ENCODE measurements at places on chromosomes 12 and 14. TPM values are rescaled to one million over a fixed set of nuclear protein-coding genes. Genes with fewer than 3 reads are reported as not detected.

Gene RALGAPA1
- polyA plus RNA-seq = 29.3 TPM

DNA sequence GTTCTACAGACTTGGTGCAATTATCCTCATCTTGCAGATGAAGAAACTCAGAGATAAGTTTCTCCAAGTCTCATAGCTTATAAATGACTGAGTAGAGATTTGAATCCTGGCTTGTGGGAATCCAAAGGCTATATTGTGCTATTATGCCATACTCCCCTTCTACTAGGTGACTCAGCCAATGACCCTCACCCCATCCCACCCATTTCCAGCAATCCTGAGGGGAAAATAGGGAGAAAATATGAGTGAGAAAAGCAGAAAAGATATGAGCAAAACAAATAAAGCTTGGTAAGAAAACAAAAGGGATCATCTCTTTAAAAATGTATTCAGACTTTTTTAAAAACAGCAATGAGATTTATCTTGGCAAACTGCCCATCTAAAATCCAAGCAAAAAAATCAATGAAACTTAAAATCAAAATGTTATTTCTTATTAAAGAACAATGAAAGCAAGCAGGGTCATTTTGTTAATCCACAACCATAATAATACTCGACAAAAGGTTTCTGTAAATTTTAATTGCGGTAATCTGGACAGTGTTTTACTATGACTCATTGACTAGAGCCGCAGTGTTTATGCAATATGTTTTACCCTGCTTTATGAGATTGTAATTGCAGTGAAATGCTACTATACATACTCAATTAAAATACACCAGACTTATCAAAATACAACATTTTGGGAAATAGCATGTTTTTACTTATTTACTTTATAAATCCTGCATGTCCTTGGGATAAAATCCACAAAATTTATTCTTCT lies 13.1 kb upstream of the LGR5 start:
- no peak for DNase-seq

DNA sequence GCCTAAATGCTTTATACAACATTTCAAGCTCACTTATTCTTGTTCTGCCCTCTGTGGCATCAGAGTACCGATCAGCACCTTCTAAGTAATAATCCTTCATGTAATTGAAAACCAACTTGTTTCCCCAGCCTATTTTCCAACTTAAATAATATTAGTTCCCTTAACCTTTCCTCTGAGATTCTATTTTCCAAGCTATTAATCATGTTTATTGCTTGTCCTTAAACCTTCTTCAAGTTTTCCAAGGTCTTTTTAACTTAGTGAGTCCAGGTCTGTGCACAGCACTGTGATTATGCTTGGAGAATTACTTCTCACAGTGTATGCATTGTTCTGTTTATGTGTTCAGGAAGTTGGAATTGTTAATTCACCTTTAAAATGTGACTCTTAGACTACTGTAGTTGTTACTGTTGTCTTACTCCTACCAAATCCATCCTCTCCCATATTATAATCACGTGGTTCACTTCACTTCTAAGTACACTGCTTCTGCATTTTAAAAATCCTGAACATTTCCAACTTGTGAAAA lies 1039.3 kb upstream of the FOXG1 start:
- no peak for DNase-seq

- no peak for DNase-seq
Measured at GRCh38 chr12:2690348-2691005, 104.3 kb upstream of the FKBP4 start.

Gene CCDC88C
- 42.3 TPM for polyA plus RNA-seq

Gene RNASE7
- polyA plus RNA-seq = not detected

- DNase-seq = peak; percentile 63
Measured at GRCh38 chr14:103629503-103630121, 601 bp downstream of the KLC1 start.

DNA sequence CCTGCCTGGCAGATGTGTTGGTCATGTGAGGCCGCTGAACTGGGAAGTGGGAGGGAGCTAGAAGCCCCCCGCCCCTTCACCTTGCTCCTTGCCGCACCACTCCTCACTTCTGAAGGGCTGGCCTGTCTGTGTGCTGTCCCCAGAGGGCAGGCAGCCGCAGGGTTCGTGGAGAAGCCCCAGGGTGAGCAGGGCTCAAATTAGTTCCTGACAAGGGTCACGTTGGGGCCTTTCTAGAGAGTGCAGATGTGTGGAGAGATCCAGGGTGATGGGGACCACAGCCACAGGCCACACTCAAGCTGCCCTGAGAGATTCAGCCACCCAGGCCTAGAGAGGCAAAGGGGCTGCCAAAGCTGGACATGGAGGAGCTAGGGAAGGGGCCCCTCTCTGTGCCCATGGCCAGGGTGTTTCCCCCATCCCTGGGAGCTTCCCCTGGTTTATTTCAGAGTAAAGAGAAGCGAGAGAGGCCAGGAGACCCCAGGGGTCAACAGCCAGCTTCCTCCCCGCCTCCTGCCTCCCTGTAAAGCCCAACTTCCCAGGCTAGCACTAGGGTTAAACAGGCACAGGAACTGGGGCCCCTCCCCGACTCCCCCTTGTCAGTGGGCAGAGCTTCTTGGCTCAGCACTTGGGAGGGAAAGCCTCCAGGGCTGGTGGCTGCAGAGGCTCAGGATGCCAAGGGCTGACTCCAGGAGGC lies 16.2 kb downstream of the SLC25A29 start:
- no peak for DNase-seq

DNA sequence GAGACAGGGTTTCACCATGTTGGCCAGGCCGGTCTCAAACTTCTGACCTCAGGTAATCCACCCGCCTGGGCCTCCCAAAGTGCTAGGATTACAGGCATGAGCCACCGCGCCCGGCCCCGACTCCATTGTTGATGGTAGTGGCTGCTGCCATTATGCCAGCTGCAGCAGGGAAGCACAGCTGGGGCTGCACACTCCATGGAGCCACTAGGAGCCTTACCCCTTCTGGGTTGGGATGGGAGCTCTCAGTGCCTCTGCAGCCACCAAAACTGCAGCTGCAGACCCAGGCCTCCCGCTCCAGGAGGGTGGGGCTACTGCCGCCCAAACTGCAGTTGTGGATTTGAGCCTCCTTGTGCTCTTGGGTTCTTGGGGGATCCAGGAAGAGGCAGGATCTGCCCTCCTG lies 25.9 kb downstream of the TCHP start:
- no peak for DNase-seq

Gene DCD
- polyA plus RNA-seq = not detected

- DNase-seq = peak; percentile 97
Measured at GRCh38 chr12:49538510-49539403, at the start of gene KCNH3. TSS of gene KCNH3 (plus strand) at chr12:49539030. CDS start at chr12:49539417, 387 bp downstream.

DNA sequence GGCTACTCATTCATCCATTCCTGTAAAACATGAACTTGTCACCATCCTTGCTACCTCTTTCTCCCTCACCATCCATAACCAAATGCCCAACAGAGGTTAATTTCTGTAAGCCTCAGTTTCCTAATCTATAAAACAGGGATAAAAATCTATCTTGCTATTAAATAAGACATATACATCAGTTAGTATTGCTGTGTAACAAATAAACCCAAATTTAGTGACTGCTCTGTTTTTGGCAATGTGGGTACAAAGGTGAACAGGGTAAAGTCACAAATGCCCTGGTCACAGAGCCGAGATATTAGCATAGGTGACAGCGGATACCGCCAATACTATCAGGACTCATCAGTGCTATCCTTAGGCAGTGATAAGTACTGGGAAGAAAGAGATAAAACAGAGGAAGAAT lies 3.6 kb upstream of the FBXO21 start:
- DNase-seq = no peak

GRCh38 chr12:79296133-79296532 lies 394.6 kb downstream of the PAWR start:
- no peak for DNase-seq

DNA sequence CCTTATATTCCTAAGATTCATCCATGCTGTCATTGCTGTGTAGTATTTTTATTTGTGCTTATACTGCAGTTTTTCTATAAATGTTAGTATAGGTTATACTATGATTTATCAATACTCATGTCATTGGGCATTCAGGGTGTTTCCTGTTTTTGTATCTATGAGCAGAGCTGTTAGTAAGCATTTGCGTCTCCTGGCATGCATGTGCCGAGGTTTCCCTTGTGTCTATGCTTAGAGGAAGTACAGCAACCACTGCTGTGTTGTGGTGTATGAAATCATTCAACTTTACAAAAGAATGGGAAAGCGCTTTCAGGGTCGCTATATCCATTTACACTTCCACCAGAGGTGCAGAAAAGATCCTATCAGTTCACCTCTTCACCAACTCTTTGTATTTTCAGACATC lies 122.7 kb downstream of the RGS6 start:
- DNase-seq = no peak

Gene CLEC2D
- polyA plus RNA-seq = 311 TPM

- no peak for DNase-seq
Measured at GRCh38 chr12:29581631-29582030, 84.1 kb upstream of the OVCH1 start.
